ENCODE measurements at places on chromosomes 2 and 18. TPM values are rescaled to one million over a fixed set of nuclear protein-coding genes. Genes with fewer than 3 reads are reported as not detected.

DNA sequence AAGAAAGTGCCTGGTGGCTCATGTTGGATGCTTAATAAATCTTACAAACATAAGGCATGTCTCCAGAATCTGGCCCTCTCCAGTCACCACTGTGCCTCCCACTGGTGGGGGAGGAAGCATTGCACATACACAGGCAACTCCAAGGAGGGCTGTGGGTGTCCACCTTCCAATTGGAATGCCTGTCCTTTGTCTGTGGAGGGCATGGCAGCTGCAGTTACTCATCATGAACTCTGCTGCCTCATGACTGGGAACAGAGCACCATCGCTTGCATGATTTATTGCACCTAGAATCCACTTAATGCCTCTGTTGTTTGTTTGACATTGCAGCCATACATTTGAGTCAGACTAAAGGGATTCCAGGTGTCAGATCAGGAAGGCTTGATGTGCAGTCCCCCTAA, 278.9 kb downstream of the PRKCE start:
- no peaks in the 10 kb centered on the region for H3K36me3 ChIP-seq
- peak; percentile 27 for DNase-seq
- H3K27ac ChIP-seq = peak overlapping the region; percentile 15
- no peaks in the 10 kb centered on the region for H3K27me3 ChIP-seq

- no peak for DNase-seq
- H3K36me3 ChIP-seq = no peaks in the 10 kb centered on the region
- H3K4me1 ChIP-seq = no peaks in the 10 kb centered on the region
- H3K4me3 ChIP-seq = no peak overlapping the region
- H3K27me3 ChIP-seq = no peaks in the 10 kb centered on the region
Observed at GRCh38 chr2:118535171-118535817, 312.2 kb downstream of the EN1 start.

DNA sequence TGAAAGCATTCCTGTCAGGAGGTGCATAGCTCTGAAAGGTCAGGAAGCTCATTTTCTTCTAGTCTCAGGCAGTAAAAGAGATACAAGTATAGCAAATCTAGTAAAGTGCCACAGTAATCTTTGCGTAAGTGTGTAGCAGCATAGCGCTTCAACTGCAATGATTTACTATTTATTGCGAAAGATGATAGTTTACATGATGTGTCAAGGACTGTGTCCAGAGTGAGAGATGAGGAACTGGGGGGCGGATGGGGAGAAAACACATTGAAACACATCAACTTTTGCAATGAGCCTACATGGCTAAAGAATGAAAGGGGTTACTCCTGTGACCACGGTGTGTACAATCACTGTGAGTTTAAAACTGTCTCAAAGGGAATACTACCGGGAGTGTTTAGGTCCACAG, 644.4 kb downstream of the GALR1 start:
- no peaks in the 10 kb centered on the region for H3K36me3 ChIP-seq
- no peaks in the 10 kb centered on the region for H3K4me1 ChIP-seq
- no peaks in the 10 kb centered on the region for H3K27me3 ChIP-seq

DNA sequence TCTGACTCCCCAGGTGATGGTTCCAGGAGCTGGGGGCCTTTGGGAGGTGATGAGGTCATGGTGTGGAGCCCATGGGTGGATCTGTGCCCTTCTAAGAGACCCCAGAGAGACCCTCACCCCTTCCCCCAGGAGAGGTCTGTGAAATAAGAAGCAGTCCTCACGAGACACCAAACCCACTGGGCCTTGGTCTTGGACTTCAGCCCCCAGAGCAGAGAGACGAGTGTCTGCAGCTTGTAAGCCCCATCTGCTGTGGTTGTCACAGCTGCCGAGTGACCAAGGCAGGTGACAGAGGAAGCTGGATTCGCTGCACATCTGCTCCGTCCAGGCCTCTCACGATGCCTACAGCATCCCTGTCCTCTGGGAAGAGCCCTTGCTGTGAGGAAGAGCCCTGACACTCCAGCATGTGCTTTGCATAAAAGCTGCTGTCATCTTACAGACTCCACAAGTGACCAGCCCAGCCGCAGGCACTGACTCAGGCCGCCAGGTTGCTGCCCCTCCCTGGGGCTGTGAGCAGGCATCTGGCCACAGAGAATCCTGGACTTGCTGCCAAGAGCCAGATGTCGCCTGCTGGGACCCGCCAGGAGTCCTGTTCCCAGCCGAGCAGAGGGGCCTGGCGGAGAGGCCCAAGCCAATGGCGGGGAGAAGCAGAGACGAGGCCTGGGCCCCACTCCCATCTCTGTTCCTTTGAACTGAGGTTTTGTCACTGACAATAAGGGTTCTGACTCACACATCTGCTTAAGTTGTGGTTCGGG, 150.8 kb downstream of the PXDN start:
- no peak for DNase-seq
- no peak overlapping the region for H3K4me3 ChIP-seq
- H3K27me3 ChIP-seq = no peaks in the 10 kb centered on the region
- H3K4me1 ChIP-seq = no peaks in the 10 kb centered on the region
- no peak overlapping the region for H3K27ac ChIP-seq

GRCh38 chr2:230711224-230711623, 1.4 kb upstream of the CAB39 start:
- DNase-seq = no peak
- no peak overlapping the region for H3K4me3 ChIP-seq
- H3K36me3 ChIP-seq = no peaks in the 10 kb centered on the region

- DNase-seq = peak; percentile 75
- no peaks in the 10 kb centered on the region for H3K4me1 ChIP-seq
- H3K27me3 ChIP-seq = no peaks in the 10 kb centered on the region
- no peaks in the 10 kb centered on the region for H3K36me3 ChIP-seq
- peak overlapping the region; percentile 35 for H3K27ac ChIP-seq
- no peak overlapping the region for H3K4me3 ChIP-seq
Observed at GRCh38 chr2:20091305-20091991, 40.0 kb upstream of the LAPTM4A start.

- no peak overlapping the region for H3K27ac ChIP-seq
- DNase-seq = no peak
- no peaks in the 10 kb centered on the region for H3K36me3 ChIP-seq
- H3K27me3 ChIP-seq = no peaks in the 10 kb centered on the region
- no peaks in the 10 kb centered on the region for H3K4me1 ChIP-seq
- no peak overlapping the region for H3K4me3 ChIP-seq
Observed at GRCh38 chr2:207180741-207181140, 15.0 kb upstream of the KLF7 start.

GRCh38 chr2:31802711-31803110, 208.1 kb downstream of the MEMO1 start:
- no peak for DNase-seq
- H3K36me3 ChIP-seq = no peaks in the 10 kb centered on the region
- no peaks in the 10 kb centered on the region for H3K4me1 ChIP-seq
- no peaks in the 10 kb centered on the region for H3K27me3 ChIP-seq
- H3K4me3 ChIP-seq = no peak overlapping the region

GRCh38 chr18:37253394-37254235, 312.0 kb downstream of the CELF4 start:
- H3K27ac ChIP-seq = no peak overlapping the region
- peaks cover 14% of the 10 kb centered on the region for H3K27me3 ChIP-seq
- H3K36me3 ChIP-seq = no peaks in the 10 kb centered on the region
- peak overlapping the region; percentile 28 for H3K4me3 ChIP-seq
- DNase-seq = no peak
- peaks cover 11% of the 10 kb centered on the region for H3K4me1 ChIP-seq

DNA sequence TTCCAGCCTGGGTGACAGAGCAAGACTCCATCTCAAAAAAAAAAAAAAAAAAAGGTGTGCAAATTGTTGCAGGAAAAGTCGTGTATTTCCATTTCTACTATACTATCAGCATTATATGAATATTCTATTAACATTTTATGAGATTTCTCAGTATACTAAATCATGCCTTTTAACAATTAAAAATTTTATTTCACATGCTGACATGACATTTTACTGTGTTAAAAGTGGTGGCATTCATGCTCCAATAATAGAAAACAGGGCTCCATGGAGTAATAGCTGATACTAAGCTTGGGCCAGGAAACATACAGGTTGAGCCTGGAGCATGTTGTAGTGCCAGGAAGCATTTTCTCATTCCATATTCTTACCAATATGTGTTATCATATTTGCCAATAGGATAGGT, 141.4 kb downstream of the SPAG16 start:
- no peak overlapping the region for H3K4me3 ChIP-seq
- no peak overlapping the region for H3K27ac ChIP-seq
- peaks cover 3% of the 10 kb centered on the region for H3K36me3 ChIP-seq
- no peaks in the 10 kb centered on the region for H3K4me1 ChIP-seq

- H3K4me3 ChIP-seq = no peak overlapping the region
- no peak for DNase-seq
- no peaks in the 10 kb centered on the region for H3K27me3 ChIP-seq
- H3K4me1 ChIP-seq = peaks cover 12% of the 10 kb centered on the region
Observed at GRCh38 chr2:108613261-108614042, 79.2 kb downstream of the LIMS1 start.

DNA sequence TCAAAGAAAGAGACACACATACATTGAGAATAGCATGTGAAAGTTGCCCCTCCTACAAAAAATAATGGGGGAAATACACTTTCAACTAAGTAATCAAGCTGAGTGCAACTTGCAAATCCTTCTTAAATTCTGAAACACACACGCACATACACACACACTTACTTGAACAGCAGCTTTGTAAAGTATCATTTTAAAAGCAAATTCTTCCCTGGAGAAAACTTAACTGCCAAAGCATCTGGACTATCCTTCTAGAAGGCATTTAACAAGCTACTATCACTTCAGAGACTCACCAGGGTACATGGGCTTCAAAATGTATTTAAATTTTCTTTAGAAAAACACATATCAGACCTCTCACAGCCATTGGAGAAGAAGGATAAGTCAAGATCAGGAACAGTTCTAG, 15.3 kb downstream of the GAREM1 start:
- no peak overlapping the region for H3K4me3 ChIP-seq
- H3K4me1 ChIP-seq = no peaks in the 10 kb centered on the region
- H3K27ac ChIP-seq = no peak overlapping the region
- H3K27me3 ChIP-seq = no peaks in the 10 kb centered on the region

DNA sequence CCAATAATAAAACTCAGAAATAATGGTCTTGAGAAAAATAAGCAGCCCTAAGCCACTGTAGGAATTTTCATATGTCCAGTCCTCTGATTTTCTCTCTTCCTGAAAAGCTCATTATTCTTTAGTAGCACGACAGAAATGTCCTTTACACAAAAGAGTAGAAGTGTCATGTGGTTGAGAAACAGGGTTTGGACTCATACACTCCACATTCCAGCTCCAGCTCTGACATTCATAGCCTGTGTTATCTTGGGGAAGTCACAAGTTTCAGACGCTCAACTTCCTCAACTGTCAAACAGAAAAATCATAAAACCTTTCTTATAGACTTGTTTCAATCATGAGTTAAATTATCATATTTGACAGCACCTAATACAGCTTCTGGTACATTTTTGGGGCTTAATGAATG, 511.5 kb downstream of the TNS1 start:
- no peak overlapping the region for H3K27ac ChIP-seq
- DNase-seq = no peak
- no peaks in the 10 kb centered on the region for H3K4me1 ChIP-seq
- H3K27me3 ChIP-seq = no peaks in the 10 kb centered on the region

DNA sequence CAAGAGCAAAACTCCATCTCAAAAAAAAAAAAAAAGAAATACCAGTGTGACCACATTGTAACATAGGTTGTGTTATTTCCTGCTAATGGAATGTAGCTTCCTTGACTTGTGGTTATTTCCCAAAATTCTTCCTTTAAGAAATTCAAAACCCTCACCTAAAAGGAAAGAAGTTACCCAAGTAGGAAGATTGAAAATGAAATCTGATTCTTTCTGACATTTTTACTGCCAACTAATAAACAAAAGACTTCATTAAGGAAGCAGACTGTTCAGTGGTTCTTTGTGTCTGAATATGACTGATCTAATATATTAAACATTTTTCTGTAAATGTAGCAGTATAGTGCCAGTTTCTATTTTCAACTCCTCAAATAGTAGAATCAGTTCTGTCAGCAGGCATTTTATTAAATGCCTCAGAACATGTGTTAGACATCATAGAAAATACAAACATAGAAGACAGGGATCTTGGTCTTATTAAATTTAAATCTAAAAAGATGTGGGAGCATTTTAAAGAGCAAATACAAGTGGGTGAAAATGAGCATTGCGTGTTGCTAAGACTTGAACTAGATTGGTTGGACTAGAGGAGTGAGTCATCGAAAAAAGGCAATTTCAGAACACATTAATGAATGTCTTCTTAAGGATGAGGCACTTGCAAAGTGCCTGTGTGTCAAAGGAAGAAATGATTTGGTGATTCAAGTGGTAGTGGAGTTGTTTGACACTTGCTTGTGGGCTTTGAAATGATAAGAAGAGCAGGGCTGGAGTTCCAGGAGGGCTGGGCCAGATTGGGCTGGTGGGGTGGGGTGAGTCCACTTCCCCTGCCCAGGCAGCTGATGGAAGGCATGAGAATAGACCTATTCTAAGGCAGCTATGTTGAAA, 53.4 kb downstream of the PKP4 start:
- no peaks in the 10 kb centered on the region for H3K27me3 ChIP-seq
- H3K27ac ChIP-seq = no peak overlapping the region
- no peak overlapping the region for H3K4me3 ChIP-seq
- H3K4me1 ChIP-seq = no peaks in the 10 kb centered on the region

DNA sequence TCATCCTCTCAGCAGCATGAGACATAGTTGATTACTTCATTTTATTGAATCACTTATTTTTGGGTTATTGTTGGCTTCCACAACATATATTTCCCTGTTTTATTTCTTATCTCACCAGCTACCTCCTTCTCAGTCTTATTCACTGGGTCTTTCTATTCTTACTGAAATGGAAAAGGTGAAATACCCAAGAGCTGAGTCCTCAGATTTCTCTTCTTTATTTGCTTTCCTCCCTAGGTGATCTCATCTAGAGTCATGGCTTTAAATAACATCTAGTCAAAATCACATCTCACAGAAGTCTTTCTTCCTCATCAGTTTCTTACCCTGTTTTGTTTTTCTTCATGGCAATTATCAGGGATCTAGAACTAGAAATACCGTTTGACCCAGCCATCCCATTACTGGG, 105.0 kb upstream of the RBBP8 start:
- no peak for DNase-seq
- no peaks in the 10 kb centered on the region for H3K36me3 ChIP-seq
- H3K27me3 ChIP-seq = no peaks in the 10 kb centered on the region
- H3K4me3 ChIP-seq = no peak overlapping the region

DNA sequence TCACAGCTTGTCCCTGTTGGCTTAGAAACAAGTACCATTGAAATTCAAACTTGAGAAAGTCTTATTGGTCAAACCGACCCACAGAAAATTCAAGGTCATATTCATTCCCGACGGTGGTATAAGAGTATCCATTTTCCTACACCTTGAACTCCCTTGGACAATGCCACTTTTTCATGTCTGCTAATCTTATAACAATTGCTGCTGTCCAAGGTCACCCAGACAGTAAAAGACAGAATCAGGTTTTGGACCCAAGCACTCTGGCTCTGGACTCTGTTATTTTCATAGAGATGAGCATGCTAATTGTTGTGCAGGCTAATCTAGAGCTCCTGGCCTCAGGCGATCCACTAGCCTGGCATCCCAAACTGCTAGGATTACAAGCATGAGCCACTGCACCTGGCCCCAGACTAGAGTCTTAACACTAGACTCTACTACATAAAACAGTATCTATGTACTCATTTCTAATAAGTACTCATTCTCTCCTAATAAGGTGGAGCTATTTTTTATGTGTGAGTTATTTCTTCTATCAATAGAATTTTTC, 57.8 kb downstream of the C2orf76 start:
- no peaks in the 10 kb centered on the region for H3K4me1 ChIP-seq
- H3K36me3 ChIP-seq = no peaks in the 10 kb centered on the region
- H3K27ac ChIP-seq = no peak overlapping the region
- DNase-seq = no peak

Gene FAM110C
- 13.2 TPM for total RNA-seq

Gene PAX3
- total RNA-seq = not detected

Gene NT5C1B
- total RNA-seq = not detected

Gene KIF5C
- total RNA-seq = 2.4 TPM

Gene GPR35
- total RNA-seq = not detected

All from uterus (tissue), 4 donors.